ENCODE measurements at places on chromosomes 2 and 18.

DNA sequence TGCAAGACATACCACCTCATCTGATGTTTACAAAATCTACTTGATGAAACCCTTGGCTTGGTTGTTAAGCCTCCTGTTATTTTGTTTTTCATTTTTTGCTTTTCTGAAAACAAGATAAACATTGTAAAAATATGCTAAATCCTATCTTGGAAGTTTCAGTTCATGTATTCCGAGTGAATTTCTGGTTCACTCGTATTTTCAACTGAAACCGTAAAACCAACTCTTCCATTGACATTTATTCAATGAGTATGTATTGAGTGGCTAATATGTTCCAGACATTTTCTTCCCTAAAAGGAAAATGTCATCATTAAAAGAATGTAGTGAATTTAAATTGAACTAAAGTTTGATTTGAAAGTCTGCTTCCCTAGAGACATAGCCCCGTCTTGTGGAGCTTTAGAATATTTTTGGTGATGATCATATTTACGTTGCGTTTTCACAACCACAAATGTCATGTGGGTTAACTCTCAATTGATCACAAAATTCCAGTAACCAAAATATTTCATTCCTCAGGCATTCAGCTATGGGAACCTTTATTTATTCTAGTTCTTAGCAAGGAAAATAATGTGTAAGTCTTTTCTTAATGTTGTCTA lies 204.2 kb downstream of the MBD2 start:
- no peak for DNase-seq

DNA sequence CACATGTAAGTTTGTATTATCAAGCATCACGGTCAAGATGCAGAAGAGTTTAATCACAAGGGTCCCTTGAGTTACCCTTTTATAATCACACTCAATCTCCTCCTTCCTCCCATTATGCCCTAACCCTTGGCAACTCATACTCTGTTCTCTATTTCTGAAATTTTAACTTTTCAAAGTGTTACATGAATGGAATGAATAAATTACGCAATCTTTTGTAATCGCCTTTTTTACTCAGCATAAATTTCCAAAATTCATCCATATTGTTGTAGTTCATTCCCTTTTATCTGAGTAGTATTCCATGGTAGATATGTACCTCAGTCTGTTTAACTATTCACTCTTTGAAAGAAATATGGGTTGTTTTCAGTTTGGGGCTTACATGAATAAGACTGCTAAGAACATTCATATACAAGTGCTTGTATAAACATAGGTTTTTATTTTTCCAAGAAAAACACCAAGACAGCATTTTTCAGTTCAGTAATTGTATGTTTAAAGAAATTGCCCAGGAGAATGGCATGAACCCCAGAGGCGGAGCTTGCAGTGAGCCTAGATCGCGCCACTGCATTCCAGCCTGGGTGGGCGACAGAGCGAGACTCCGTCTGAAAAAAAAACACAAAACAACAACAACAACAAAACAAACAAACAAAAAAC lies 430.9 kb upstream of the KCNH7 start:
- no peak for DNase-seq

GRCh38 chr2:127173057-127173456 lies 47.0 kb downstream of the CYP27C1 start:
- no peak for DNase-seq

- DNase-seq = no peak
Measured at GRCh38 chr2:241298673-241299072, 16.8 kb downstream of the HDLBP start.

- DNase-seq = no peak
Measured at GRCh38 chr2:55914786-55915185, 8.8 kb downstream of the EFEMP1 start.

DNA sequence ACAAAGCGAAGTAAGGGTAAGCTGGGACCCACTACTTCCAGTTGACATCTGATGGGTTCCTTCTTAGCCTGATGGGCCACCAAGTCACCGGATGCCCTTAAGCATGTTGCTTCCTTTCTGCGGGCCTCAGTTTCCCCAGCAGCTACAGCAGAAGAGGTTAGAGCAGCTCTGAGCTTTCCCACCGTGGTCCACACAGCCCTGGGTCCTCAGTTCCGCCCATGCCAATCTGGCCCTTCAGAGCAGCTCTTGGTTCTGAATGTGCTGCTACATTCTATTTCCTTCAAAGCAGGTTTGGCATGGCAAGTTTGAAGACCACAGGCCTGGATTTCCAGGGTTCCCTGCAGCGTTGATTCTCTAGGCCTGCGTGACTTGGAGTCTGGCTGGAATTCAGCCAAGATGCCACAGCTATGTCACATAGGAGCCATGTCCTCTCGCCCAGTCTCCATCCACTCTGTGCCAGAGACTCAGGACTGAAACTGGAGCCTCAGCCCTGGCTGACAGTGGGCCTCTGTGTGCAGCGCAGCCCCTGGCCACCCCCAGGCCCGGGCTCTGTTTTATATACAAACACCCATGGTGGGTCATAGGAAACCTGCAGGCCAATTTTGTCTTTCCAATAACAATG lies 79.6 kb downstream of the TFCP2L1 start:
- DNase-seq = no peak

All from stimulated activated CD8-positive, alpha-beta memory T cell treated with anti-CD3 and anti-CD28 coated beads, Interleukin-7, amount 100 ng/mL, for 24 hours (primary cell).